Hair follicle dermal papilla cell (primary cell): ENCODE measurements at places on chromosomes 5 and 9. TPM values are rescaled to one million over a fixed set of nuclear protein-coding genes. Genes with fewer than 3 reads are reported as not detected.

CTXN3 gene
- total RNA-seq, result not detected in 2 replicates

STXBP1 gene
- total RNA-seq, result 29.2 and 42.9 TPM in 2 replicates

ORM2 gene
- total RNA-seq, result not detected in 2 replicates

TMEM252 gene
- total RNA-seq, result not detected in 2 replicates

LRRC19 gene
- not detected in 2 replicates for total RNA-seq

FANCC gene
- total RNA-seq, result 3.4 and 8.4 TPM in 2 replicates

PCSK1 gene
- 0.16 and 0.36 TPM in 2 replicates for total RNA-seq

KIF3A gene
- total RNA-seq, result 8.1 and 9.7 TPM in 2 replicates

SAPCD2 gene
- 1.6 and 1.8 TPM in 2 replicates for total RNA-seq

PPIC gene
- total RNA-seq, result 29.6 and 38.3 TPM in 2 replicates

LRRC14B gene
- total RNA-seq, result not detected in 2 replicates

NFIB gene
- total RNA-seq, result 7.8 and 13.7 TPM in 2 replicates

ADRA1B gene
- 0.49 TPM in 2 replicates for total RNA-seq

PCDHGA9 gene
- 7.1 and 7.3 TPM in 2 replicates for total RNA-seq

SLC36A3 gene
- not detected in 2 replicates for total RNA-seq

INSL4 gene
- total RNA-seq, result not detected in 2 replicates

CAPSL gene
- total RNA-seq, result 1.1 TPM in 1 of 2 replicates, not detected in the other

MORN5 gene
- not detected in 2 replicates for total RNA-seq

SPINK7 gene
- total RNA-seq, result not detected in 2 replicates

PCDHGA8 gene
- 3.0 and 4.1 TPM in 2 replicates for total RNA-seq

ACTBL2 gene
- not detected in 2 replicates for total RNA-seq

PHF24 gene
- total RNA-seq, result under 0.01 TPM in 2 replicates

FBN2 gene
- total RNA-seq, result 877 and 937 TPM in 2 replicates

RGS7BP gene
- under 0.01 TPM in 1 of 2 replicates, not detected in the other for total RNA-seq

CBY3 gene
- not detected in 2 replicates for total RNA-seq

AMBP gene
- total RNA-seq, result 0.12 and 0.16 TPM in 2 replicates
